ENCODE measurements at places on chromosomes 7 and 10.

- peak overlapping the region; percentile 81 for H3K27ac ChIP-seq
- H3K27me3 ChIP-seq: no peaks in the 10 kb centered on the region
- DNase-seq: no peak
- peaks cover 12% of the 10 kb centered on the region for H3K36me3 ChIP-seq
Measured at GRCh38 chr10:45433716-45434469, 59.9 kb downstream of the ALOX5 start.

DNA sequence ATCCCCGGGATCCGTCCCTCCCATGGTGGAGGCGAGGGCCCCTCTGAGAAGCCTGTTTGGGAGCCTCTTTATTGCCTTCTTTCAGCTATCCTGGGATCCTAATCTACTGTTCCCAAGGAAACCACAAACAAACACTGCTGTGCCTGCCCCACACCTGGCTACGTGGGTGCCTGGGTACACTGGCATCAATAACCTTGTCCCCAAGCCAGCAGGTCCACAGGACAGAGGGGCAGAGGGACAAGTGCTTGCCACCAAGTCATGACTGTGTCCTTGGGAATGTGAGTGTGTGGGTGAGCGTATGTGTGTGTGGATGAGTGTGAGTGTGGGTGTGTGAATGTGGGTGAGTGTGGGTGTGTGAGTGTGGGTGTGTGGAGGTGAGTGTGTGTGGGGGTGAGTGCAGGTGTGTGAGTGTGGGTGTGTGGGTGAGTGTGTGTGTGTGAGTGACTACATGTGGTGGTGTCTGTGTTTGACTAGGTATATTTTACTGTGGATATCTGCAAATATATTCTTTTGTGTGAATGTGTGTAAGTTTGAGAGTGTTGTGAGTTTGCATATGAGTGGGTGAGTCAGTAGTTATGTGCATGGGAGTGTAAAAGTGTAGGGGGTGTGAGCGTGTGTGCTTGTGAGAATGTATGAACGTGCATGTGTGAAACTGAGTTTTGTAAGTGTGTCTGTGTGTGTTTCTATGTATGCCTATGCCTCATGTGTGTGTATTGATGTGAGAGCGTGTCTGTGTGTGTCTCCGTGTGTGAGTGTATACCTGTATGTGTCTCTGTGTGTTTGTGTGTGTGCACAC, 96.1 kb downstream of the TNS3 start:
- no peaks in the 10 kb centered on the region for H3K4me1 ChIP-seq
- H3K27ac ChIP-seq: no peak overlapping the region
- no peak for DNase-seq
- H3K4me3 ChIP-seq: no peak overlapping the region
- no peaks in the 10 kb centered on the region for H3K27me3 ChIP-seq

DNA sequence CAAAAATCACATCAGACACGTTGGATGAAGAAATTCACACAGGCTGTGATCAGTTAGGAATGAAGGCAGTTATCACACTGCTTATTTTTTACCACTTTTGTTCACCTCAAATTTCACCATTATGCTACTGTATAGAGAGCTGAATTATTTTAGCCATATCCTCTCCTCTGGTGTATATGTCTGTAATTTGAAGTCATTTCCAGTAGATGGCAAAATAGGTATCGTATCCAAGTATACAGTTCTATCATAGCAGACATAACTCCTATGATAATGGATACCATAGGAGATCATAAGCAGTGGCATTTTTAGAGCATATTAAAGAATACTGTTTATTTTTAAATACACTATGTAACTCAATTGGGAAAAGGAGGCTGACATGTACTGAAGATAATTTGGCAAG, 909.7 kb downstream of the DNAJB9 start:
- H3K4me1 ChIP-seq: no peaks in the 10 kb centered on the region
- no peaks in the 10 kb centered on the region for H3K27me3 ChIP-seq
- no peaks in the 10 kb centered on the region for H3K36me3 ChIP-seq
- no peak overlapping the region for H3K4me3 ChIP-seq
- no peak overlapping the region for H3K27ac ChIP-seq

DNA sequence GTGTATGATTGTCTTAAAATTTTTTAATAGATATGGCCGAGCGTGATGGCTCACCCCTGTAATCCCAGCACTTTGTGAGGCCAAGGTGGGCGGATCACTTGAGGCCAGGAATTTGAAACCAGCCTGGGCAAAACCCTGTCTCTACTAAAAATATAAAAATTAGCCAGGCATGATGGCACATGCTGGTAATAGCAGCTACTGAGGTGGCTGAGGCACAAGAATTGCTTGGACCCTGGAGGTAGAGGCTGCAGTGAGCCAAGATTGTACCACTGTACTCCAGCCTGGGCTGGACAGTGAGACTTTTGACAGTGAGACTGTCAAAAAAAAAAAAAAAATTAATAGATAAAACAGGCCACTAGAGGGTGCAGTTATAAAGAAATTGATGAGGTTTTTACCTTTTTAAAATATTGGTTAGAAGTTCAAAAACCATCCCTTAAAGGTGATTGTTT, 20.5 kb downstream of the NOM1 start:
- H3K4me3 ChIP-seq: no peak overlapping the region
- H3K36me3 ChIP-seq: peaks cover 31% of the 10 kb centered on the region
- no peak for DNase-seq

GRCh38 chr10:35874311-35875015, 232.4 kb upstream of the FZD8 start:
- H3K27me3 ChIP-seq: no peaks in the 10 kb centered on the region
- H3K27ac ChIP-seq: no peak overlapping the region
- no peak overlapping the region for H3K4me3 ChIP-seq
- H3K4me1 ChIP-seq: no peaks in the 10 kb centered on the region
- H3K36me3 ChIP-seq: no peaks in the 10 kb centered on the region

GRCh38 chr7:117963264-117964197, 90.3 kb upstream of the CTTNBP2 start:
- DNase-seq: no peak
- no peaks in the 10 kb centered on the region for H3K36me3 ChIP-seq
- H3K4me3 ChIP-seq: no peak overlapping the region
- H3K27ac ChIP-seq: no peak overlapping the region
- no peaks in the 10 kb centered on the region for H3K4me1 ChIP-seq
- H3K27me3 ChIP-seq: peaks cover 3% of the 10 kb centered on the region

DNA sequence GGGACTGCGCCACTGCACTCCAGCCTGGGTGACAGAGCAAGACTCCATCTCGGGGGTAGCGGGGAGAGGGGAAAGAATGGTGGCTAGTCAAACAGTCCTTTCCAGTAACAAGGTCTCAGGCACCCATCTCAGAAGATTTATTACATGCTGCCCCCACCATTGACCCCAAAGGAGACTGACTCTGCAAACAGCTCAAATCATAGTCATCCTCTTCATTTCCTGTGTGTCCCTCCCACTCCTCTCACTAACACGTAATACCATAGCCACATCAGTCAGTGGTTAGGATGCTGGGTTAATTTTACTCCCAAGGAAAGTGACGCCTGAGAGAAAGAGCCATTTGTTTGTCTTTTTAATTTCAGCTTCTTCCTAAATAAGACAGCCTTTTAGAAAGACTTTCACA, 56.6 kb upstream of the BET1 start:
- H3K27me3 ChIP-seq: peaks cover 34% of the 10 kb centered on the region
- no peak for DNase-seq
- no peak overlapping the region for H3K27ac ChIP-seq
- H3K36me3 ChIP-seq: no peaks in the 10 kb centered on the region

GRCh38 chr7:47697543-47697942, 115.6 kb upstream of the TNS3 start:
- H3K4me3 ChIP-seq: no peak overlapping the region
- H3K27me3 ChIP-seq: no peaks in the 10 kb centered on the region
- no peaks in the 10 kb centered on the region for H3K4me1 ChIP-seq
- DNase-seq: no peak
- no peak overlapping the region for H3K27ac ChIP-seq
- H3K36me3 ChIP-seq: no peaks in the 10 kb centered on the region

DNA sequence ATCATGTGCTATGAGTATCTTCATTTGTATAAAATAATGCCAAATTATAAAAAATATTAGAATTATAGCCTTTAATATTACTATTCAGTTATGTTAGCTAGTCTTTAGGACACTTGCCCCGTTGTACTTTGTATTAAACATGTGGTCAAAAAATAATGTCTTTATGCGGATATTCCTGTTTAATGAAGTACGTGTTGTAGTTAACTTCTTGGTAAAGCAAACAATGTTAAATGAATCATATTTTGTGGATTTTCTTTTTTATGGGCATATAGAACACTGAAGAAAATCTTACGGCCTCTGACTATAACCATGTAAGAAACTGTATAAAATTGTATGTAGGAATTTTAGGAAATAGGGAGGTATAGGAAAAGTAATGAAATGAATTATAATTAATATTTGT, 14.3 kb downstream of the GLCCI1 start:
- H3K36me3 ChIP-seq: peaks cover 2% of the 10 kb centered on the region
- no peaks in the 10 kb centered on the region for H3K27me3 ChIP-seq
- DNase-seq: no peak
- H3K4me3 ChIP-seq: no peak overlapping the region
- no peak overlapping the region for H3K27ac ChIP-seq

DNA sequence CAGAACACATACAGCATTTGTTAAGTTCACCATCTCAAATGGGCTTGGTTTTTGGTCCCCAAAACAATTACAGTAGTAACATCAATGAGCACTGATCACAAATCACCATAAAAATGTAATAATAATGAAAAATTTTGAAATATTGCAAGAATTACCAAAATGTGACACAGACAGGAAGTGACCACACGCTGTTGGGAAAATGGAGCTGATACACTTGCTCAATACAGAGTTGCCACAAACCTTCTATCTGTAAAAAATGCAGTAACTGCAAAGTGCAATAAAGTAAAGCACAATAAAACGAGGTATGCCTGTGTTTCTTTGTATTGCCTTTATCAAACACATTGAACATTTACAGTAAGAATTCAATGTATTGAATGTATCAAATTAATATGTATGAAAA, 262.7 kb downstream of the CTNNA3 start:
- no peaks in the 10 kb centered on the region for H3K4me1 ChIP-seq
- H3K27ac ChIP-seq: no peak overlapping the region
- H3K36me3 ChIP-seq: no peaks in the 10 kb centered on the region
- no peak for DNase-seq
- H3K4me3 ChIP-seq: no peak overlapping the region

GRCh38 chr10:79507440-79508167, 4.7 kb upstream of the EIF5AL1 start:
- H3K27ac ChIP-seq: no peak overlapping the region
- peaks cover 14% of the 10 kb centered on the region for H3K4me1 ChIP-seq
- peaks cover 25% of the 10 kb centered on the region for H3K27me3 ChIP-seq

DNA sequence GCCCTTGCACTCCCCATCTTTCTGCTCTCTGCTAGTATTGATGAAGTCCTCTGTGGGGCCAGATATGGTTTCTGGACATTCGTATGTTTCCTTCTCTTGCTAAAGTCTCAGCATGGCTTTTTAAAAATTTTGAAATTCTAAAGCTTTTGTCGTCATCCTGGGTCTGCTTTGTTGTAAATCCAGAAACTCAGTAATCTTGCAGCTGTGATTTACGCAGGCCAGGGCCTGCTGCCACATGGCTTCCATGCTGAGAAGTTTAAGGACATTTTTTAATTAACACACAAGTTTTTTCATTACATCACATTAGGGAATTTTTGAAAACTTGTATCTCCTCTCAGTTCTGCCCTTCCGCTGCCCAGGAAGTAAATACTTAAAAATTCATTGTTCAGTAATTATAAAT, 686.1 kb upstream of the IGFBP3 start:
- no peak overlapping the region for H3K4me3 ChIP-seq
- no peaks in the 10 kb centered on the region for H3K4me1 ChIP-seq
- DNase-seq: no peak
- no peaks in the 10 kb centered on the region for H3K27me3 ChIP-seq

DNA sequence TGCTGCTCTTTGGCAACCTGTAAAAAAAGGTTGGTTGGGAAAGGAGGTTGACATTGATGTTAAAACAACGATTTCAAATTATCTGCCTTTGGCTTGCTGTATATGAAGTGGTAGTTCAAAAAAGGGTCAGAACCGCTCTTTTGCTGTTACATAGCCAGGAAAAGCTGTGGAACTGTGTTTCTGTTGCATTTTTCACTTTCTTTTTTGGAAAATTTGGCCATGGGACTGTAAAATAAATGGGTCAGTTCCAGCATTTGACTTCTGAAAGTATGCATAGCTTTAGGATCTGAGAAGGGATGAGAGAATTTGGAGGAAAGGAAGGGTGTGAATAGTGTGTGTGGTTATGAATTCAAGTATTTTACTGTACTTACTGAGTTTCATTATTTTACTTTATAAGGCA, 7.3 kb downstream of the AUTS2 start:
- H3K27me3 ChIP-seq: peaks cover 16% of the 10 kb centered on the region
- H3K4me3 ChIP-seq: no peak overlapping the region
- no peaks in the 10 kb centered on the region for H3K4me1 ChIP-seq
- H3K36me3 ChIP-seq: no peaks in the 10 kb centered on the region

GRCh38 chr7:76394957-76395356, 14.5 kb downstream of the SSC4D start:
- H3K27me3 ChIP-seq: peaks cover 3% of the 10 kb centered on the region
- peaks cover 27% of the 10 kb centered on the region for H3K4me1 ChIP-seq
- no peak for DNase-seq
- no peaks in the 10 kb centered on the region for H3K36me3 ChIP-seq
- H3K27ac ChIP-seq: no peak overlapping the region

DNA sequence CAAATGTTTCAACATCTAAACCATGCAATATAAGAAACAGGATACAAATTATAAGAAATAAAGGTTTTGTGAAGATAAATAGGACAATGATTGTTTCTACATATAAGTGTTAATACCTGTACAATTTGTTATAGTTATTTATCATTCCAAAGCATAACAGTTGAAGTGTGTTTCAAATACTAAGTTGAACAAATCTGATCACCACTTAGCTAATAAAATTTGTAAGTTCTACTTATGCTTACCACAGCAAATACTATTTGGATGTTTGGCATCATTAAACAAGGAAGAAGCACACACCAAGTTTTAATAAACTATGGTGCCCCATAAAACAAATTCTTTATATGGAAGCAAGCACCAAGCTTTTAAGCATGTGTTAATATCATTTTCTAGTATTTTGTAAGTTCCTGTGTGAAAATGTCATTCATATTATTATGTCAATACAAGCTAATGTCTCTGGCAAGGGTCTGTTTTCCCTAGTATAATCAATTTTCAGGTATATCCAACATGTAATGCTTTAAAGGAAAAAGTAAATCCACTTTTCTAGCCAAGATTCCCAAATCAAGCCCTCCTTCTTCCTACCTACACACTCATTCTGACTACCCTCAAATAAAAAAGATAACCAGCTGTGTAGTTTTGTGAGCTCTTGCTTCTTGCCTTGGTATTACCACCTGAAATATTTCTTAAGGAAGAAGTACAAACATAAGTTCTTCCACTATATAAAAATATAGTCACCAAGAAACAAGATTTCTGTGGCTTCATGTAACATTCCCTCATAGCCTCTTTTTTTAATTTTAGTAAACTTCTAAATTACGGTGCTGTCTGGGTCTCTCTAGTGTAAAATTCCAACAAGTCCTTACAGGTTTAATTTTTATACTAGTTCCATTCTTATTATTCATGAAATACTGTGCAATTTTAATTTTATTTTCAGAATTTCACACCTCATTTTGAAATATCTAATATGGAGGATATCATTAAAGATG, 9.2 kb downstream of the SKAP2 start:
- DNase-seq: no peak
- H3K4me3 ChIP-seq: no peak overlapping the region
- peaks cover 4% of the 10 kb centered on the region for H3K4me1 ChIP-seq
- no peak overlapping the region for H3K27ac ChIP-seq
- H3K27me3 ChIP-seq: peaks cover 36% of the 10 kb centered on the region
- no peaks in the 10 kb centered on the region for H3K36me3 ChIP-seq
